ENCODE measurements at places on chromosomes 7 and 10. TPM values are rescaled to one million over a fixed set of nuclear protein-coding genes. Genes with fewer than 3 reads are reported as not detected.

DNA sequence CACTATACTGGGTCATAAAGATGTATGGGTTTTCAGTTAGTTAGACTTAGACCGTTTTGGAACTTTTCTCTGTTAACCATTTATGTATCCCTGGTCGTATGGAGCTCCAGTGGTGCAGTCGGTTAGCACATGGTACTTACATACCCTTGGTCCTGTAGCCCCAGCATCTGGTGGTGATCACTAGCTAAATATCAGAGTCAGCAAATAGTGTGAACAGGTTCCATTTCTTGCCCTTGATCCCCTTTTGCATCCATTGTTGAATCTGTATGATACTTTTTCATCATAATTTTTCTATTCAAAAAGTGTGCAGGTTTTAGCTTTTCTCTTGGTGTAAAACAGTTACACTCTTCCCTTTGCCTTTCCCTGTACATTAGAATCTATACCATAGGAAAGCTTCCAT, 15.9 kb downstream of the NIPSNAP2 start:
- DNase-seq: no peak

DNA sequence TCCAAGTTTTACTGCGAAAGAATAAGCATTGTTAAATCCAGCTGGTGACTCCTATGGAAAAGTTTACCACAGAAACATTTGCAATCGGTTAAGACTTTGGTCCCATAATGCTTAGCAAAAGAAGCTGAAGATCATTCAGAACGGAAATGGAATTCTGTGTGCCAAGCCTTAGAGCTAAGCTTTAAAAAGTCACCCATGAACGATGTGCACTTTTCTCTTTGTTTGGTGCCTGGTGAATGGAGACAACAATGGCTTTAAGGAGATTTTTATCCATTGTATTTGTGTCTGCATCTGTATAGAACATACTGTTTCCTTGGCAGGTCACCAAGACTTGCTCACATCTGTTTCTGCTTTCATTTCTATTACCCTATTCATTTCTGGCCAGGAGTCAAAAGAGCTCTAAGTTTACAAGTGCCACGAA, 26.3 kb upstream of the COL1A2 start:
- peak; percentile 86 for DNase-seq

- DNase-seq: no peak
Measured at GRCh38 chr7:132453826-132454225, 122.4 kb downstream of the PLXNA4 start.

DNA sequence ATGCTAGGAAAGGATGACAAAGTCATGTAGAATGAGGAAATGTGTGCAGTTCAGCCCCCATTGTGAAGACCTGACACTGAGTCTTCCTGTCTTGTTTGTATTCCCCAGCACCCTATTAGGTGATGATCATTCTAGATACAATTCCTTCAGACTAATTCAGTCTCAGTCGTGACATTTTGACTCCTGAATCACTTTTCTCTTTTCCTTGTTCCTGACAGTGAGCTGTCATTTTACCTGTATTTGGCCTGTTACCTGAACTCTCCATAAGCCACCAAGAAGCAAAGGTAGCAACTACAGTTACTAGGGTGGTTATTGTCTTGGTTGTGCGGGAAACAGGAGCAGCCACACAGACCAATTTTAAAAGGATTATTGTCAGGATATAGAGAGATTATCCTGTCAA, 111.4 kb upstream of the TAC1 start:
- no peak for DNase-seq

C7orf57 gene
- total RNA-seq: not detected

- no peak for DNase-seq
Measured at GRCh38 chr10:86583983-86584382, 62.4 kb upstream of the WAPL start.
